NCI-H1417 (cell line): ENCODE measurements at places on chromosomes 2 and 18.

DNA sequence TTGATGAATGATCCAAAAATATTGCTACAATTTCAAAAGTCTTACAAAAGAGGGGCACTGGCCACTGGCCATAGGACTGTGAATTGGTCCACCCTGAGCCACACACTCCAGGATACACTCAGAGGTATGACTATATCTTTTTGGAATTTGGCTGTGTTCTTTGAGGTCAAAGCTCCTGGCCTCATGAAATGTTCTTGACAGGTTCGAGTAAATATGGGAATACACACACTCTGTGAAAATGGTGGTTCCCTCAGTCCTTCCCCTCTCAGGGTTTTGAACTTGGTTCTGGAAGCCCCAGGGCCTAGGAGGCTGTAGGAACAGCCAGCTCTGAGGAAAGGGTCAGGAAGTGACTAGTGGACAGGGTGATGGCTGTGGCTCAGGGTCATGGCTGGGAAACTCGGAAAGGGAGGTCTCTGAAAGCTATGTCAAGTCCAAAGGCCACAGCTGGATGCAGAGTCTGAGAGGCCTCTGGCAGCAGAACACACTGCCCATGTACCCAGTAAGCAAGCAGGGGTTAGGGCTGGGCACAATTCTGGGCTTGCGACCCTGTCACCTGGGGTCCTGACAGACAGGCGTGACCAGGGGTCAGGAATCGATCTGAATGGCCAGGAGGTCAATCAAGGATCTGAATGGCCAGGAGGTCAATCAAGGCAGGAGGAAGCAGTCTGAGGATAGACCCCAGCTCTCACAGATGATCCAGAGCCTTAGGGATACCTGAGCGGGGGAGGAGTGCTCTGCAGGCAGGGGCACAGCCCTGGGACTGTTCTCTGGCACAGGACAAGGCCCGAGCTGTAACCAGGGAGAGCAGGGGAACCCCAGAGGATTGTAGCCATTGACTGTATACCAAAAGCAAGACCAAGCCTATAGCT, 223.4 kb upstream of the SMAD2 start:
- DNase-seq, result no peak

DNA sequence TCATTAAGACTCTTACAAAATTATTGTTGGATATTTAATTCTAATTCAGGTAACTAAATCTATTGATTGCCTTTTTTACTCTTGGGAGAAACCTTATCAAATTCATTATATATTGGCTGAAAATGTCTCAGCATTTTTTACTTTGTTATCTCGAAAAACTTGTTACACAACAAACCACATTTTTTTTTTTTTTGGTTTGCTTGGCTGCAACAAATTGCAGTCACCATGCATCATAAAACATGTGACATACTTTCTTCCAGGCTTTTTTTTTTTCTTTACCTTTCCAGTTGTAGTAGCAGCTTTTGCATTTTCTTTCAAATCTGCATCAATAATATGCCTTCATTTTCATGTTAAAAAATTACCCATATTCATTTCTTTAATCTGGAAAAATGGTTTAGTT, 186.7 kb downstream of the TDRD15 start:
- no peak for DNase-seq

GRCh38 chr2:189646521-189646920, 14.7 kb upstream of the ASNSD1 start:
- DNase-seq, result no peak

DNA sequence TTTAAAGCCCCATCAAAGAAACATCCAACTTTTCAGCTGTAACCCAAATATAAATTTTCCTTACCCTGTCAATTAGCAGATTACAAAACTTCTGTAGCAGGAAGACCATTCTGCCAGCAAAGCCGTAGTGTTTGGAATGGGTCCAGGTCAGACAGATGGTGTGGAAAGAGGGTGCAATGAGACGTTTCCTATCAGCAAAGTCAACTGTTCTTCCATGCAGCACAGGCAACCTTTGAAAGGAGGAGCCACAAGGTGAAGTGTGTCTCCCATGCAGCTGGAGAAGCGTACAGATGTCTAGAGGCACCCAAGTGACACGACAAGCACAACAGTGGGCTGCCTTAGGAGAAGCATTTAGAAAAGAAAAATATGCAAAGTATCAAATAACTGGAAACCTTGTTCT, 83.7 kb downstream of the SP3 start:
- no peak for DNase-seq

DNA sequence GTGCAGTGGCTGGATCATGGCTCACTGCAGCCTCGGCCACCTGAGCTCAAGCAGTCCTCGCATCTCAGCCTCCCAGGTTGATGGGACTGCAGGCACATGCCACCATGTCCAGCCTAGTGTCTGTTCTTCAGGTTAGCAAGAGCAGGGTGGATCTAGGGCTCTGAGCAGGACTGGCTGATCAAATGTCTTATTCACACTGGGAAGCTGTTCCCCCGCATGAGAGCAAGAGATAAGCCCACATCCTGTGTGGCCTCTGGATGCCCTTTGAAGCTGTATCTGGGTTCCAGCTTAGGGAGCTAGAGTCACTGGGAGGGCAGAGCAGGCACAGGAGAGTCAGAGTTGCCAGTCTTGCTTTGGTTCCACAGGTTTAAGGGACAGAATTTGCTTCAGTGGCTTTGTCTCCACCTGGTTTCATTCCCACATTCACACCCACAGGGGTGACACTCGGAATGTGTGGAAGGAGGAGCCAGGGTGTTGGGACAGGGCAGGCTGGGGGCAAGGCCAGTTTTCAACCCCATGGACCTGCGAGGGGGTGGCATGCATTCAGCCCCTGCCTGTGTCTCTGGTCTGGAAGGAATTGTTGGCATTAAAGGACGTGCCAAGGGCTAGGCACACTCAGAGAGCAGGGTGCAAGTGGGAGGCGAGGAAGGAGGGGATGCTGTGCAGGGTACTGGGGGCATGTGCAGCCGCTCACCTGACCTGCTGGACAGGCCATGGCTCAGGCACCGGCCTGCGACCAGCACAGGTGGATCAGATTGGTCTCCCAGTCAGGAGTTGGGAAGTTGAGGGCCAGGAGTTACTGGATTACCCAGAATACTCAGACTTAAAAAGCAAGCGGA, 24.5 kb downstream of the PTPN18 start:
- no peak for DNase-seq

DNA sequence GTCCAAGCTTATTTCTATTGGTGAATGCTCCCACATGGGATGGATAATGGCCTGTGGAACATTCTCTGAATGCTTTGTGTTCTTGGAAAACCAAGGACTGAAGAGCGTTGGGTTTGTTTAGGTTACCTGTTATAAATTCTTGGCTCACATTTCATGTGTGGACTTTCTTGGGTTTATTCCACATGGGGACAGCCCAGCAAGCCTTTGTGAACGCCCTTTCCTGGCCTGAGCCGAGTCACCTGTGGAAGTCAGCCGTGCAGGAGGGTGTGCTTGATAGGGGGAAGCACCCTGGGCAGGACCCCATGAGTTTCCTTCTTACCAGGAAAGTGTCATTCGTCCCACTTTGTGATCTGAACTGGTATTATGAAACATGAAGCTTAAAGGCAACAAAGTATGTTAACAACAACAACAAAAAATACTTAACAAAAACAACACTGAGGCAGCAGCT, 4.1 kb downstream of the RAB31 start:
- no peak for DNase-seq

GRCh38 chr2:177430411-177430810, 37.8 kb downstream of the AGPS start:
- no peak for DNase-seq

GRCh38 chr2:47312491-47312850, 90.5 kb upstream of the MSH2 start:
- DNase-seq, result no peak

DNA sequence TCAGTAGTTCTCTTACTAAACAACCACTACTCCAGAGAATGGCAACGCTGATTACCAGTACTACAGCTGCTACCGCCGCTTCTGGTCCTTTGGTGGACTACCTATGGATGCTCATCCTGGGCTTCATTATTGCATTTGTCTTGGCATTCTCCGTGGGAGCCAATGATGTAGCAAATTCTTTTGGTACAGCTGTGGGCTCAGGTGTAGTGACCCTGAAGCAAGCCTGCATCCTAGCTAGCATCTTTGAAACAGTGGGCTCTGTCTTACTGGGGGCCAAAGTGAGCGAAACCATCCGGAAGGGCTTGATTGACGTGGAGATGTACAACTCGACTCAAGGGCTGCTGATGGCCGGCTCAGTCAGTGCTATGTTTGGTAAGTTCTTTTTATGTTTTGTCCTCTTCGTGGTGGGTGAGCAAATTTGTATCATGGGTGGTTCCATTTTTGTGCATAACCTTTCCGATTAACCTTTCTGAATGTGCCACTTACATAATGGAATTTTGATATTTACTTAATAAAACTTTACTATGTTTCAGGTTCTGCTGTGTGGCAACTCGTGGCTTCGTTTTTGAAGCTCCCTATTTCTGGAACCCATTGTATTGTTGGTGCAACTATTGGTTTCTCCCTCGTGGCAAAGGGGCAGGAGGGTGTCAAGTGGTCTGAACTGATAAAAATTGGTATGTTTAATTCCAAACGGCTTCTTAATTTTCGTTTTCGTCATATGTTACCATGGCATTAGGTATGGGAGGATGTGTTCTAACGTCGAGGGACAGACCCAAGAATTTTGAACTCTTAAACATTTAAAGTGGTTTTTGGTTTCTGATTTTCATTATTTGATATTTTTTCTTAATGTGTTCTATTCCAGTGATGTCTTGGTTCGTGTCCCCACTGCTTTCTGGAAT, 1.3 kb downstream of the SLC20A1 start:
- peak; percentile 68 for DNase-seq

DNA sequence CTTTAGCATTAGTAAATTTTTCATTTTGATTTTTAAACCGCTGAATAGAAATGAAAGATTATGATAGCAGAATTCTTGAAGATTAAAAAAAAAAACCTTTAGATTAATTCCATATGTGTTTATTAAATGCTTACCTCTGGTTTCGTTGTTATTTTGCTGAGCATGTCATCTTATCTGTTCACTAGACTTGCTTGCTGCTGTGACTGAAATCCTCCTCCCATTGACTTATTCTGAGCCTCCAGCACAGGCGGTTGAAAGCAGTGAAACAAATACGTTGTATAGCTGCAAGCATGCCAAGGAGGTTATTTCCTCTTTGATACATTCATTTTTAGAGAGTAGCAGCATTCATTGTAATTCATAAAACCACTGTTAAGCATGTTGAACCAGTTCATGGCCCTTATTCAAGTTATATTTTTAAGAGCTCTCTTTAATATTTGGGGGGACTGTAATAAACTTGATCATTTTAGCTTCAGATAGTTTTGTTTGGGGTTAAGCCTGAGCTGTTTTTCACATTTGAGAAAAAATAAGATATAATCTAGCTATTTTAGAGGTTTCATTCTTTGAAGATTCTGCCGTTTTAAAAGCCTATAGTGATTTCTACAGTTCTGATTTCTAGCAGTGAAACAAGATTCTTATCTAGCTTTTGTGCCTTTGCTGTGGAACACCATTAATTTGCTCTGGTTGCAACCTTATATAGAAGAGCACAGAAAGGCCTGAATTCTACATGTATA, at the start of gene HTR2B:
HTR2B (minus strand) TSS at position 205 of the 731 bp plus-strand sequence. CDS start 1,278 bp downstream, outside the sequence.
- no peak for DNase-seq

GRCh38 chr2:70331012-70331411, 29.1 kb upstream of the FAM136A start:
- DNase-seq, result no peak

- DNase-seq, result no peak
Observed at GRCh38 chr2:1796232-1796930, 52.1 kb upstream of the PXDN start.

- DNase-seq, result no peak
Observed at GRCh38 chr18:51523671-51524070, 326.2 kb upstream of the MEX3C start.

DNA sequence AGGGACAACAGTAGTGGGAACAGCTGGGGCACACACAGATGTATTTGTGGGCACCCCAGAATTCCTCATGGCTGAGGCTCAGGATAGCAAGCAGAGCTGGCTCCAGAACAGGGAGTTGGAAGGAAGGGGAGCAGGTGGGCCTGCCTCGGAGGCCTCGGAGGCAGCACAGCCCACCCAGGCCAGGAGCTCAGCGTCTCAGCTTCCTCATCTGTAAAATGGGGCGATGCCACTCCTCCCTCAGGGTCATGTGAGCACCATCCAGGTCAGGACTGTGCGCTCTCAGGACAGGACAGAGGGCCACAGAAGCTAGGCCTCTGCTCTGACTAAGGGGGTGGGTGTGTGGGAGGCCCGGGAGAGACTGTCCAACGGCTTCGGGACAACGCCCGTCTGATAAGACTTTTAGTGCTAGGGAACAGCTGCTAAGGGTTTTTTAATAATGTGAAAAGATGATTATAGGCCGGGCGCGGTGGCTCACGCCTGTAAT, 106.2 kb downstream of the HDAC4 start:
- DNase-seq, result no peak

GRCh38 chr2:47221039-47221438, 65.9 kb upstream of the STPG4 start:
- DNase-seq, result no peak

GRCh38 chr2:43634604-43635306, 2.3 kb upstream of the PLEKHH2 start:
- DNase-seq, result peak; percentile 94
